Immature natural killer cell (primary cell): ENCODE measurements at places on chromosomes 2 and 18. TPM values are rescaled to one million over a fixed set of nuclear protein-coding genes. Genes with fewer than 3 reads are reported as not detected.

DNA sequence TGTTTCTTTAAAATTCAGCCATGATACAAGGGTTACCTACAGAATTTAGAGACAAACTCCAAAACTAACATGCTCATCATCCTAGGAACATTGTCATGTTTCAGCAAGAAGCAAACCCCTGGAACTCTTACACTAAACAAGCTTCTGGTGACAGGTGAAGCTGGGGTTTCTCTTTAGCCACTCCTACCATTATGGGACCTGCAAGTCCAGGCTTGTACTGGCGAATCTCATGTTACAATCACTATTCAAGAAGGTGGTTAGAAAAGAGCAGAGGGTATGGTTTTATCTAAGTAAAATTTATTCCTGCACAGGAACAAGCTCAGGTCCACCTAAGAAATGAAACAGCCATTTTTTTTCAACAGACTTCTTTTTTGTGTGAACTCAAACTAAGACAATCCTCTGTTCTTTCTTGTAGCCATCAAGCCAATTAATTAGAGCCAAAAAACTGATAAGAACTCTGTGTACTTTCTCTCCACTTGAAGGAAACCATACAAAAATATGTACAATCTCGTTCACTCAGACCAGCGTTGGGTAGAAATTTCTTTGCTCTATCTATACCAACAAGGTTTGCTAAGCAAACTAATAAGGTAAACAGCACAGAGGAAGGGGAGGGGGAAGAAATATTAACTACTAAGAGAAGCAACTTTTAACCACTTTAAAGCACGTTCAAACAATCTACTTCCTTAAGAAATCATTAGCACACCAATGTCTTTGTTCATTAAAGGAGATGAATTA is 63.3 kb upstream of the NEDD4L start:
- DNase-seq: no peak

DNA sequence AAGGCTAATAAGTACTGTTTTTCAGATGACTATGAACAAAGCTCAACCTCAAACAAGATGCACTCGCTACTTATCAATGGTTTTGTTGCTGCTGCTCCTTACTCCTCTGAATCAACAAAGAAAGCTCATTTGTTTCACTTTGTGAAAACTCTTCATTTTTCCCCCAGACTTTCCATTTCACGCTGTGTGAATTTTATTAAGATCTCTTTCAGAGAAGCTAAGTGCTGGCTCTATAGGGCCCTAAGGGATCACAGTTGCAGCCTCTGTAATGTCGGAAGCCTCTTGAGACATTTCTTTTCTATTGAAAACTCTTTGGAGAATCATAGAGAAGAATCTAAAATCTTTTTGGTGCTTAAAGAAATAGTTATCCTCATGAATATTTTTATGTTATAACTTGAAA is 209.8 kb downstream of the CD226 start:
- DNase-seq: no peak

GRCh38 chr2:203326356-203326755 is 1.8 kb upstream of the ABI2 start:
- no peak for DNase-seq

DNA sequence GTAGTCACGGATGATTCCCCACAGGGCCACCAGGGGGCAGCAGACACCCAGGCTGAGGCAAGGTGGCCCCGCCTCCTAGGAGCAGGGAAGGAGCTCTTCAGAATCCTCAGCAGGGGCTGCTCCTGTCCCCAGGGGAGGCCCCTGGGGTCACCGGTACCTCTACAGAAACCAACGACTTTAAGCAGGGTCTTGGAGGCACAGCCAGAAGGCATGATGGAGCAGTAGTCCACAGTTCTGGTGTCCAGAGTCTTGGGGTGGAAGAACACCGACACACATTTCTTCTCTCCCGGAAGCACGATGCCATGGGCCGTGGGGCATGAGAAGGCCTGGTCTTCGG is 11.5 kb downstream of the CFAP65 start:
- DNase-seq: peak; percentile 64

GRCh38 chr2:119482481-119483394 is 41.5 kb downstream of the SCTR start:
- DNase-seq: no peak

GRCh38 chr2:17605696-17606095 is 65.2 kb downstream of the VSNL1 start:
- DNase-seq: no peak

DNA sequence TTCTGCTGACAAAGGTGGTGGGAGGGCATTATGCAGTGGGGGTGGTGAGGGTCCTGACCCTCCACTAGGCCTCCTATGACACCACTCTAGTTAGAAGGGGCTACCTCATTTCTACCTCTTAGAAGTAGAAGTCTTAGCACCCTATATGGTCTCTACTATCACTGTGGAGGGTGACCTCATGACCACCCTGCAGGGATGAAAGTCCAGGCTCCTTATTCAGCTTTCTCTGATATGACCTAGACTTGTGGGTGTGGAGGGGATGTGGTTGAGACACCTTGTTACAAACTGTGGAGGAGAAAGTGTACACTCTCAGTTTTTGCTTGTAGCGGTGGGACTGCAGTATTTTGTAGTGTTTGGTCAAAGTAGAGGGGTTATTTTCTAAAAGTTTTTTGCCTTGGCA is 18.6 kb downstream of the TMEM182 start:
- peak; percentile 9 for DNase-seq

DNA sequence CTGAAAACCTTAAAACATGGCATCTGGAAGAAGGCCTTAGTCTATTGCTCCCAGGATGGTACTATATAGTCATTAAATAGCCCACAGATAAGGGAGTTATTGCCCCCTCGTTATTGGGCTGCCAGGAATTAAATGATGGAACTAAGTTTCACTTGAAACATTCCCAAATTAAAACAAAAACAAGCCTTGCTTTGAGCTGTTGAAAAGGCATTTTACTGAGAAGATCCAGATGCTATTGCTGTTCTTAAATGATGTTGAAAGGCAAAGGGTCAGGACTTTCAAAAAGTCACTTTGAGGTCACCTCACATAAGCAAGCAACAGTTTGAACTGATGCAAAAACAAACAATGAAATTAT is 2.0 kb upstream of the AMMECR1L start:
- no peak for DNase-seq

DNA sequence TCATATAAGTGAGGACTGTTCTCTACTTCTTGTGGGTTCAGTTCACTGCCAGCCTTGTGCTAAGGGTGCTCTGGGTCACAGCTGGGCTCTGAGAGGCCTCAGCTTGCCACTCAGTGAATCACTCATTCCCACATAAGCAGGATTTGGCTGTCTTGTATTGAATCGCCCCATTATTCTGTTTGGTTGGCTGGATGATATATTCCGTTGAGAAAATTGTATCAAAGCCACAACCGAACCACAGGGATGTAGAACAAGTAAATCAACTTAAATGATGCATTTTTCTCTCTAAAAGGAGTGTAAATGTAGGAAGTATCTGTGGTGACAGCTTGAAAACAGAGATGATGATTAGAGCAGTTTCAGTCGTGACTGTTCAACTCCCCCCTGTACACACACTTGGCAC is 39.6 kb downstream of the TTC39C start:
- DNase-seq: peak; percentile 6

GRCh38 chr2:12127638-12128037 is 381.2 kb downstream of the LPIN1 start:
- DNase-seq: peak; percentile 10

- no peak for DNase-seq
Measured at GRCh38 chr2:149715005-149715592, 127.5 kb upstream of the MMADHC start.

The SLC4A3 gene
- polyA plus RNA-seq: not detected

The RMND5A gene
- 14.8 TPM for polyA plus RNA-seq

The ANKRD62 gene
- polyA plus RNA-seq: not detected

The DNAJC5G gene
- polyA plus RNA-seq: not detected

The GGCX gene
- 31.7 TPM for polyA plus RNA-seq

The HEATR5B gene
- polyA plus RNA-seq: 6.2 TPM

The PSMA8 gene
- not detected for polyA plus RNA-seq

The CYRIA gene
- polyA plus RNA-seq: 25.3 TPM

The SGPP2 gene
- not detected for polyA plus RNA-seq

The RETREG2 gene
- 58.6 TPM for polyA plus RNA-seq

The RNF149 gene
- polyA plus RNA-seq: 79.9 TPM

The GKN2 gene
- polyA plus RNA-seq: not detected

The KIF1A gene
- polyA plus RNA-seq: not detected
